ENCODE measurements at places on chromosomes 16 and 17.

DNA sequence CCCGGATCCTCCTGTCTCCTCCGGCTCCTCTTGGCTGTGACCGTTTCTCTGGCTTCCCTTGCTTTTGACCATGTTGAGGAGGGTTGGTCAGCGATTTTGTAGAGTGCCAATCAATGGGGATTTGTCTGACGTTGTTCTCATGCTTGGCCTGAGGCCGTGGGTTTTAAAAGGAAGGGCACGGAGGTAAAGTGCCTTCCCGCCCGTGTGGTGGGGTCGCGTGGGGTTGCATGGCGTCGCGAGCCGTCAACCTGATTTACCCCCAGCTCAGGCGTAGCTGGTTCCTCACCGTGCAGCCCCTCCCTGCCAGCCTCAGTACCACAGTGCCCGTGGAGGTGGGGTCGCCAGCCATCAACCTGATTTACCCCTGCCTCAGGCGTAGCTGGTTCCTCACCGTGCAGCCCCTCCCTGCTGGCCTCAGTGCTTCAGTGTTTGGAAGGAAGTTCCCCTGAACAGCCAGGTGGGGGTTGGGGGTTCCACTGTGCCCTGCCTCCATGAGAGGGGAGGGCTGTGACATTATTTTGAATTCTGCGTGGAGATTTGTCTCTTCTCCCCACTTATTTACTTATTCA lies 5.0 kb downstream of the TPSAB1 start:
- no peak overlapping the region for H3K27ac ChIP-seq
- H3K4me3 ChIP-seq, result no peak overlapping the region
- peaks cover 21% of the 10 kb centered on the region for H3K27me3 ChIP-seq
- no peak for DNase-seq
- no peaks in the 10 kb centered on the region for H3K36me3 ChIP-seq

GRCh38 chr16:934178-934577 lies 36.6 kb downstream of the LMF1 start:
- no peak for DNase-seq
- H3K36me3 ChIP-seq, result peaks cover 5% of the 10 kb centered on the region
- H3K27ac ChIP-seq, result no peak overlapping the region
- no peaks in the 10 kb centered on the region for H3K4me1 ChIP-seq
- H3K4me3 ChIP-seq, result no peak overlapping the region

- peaks cover 6% of the 10 kb centered on the region for H3K36me3 ChIP-seq
- H3K4me3 ChIP-seq, result no peak overlapping the region
- no peak overlapping the region for H3K27ac ChIP-seq
These were observed 19.0 kb upstream of the CPHXL start for GRCh38 chr16:75745242-75745641.

- no peak overlapping the region for H3K27ac ChIP-seq
- no peaks in the 10 kb centered on the region for H3K4me1 ChIP-seq
- DNase-seq, result no peak
- H3K27me3 ChIP-seq, result peaks cover 7% of the 10 kb centered on the region
- no peak overlapping the region for H3K4me3 ChIP-seq
These were observed 41.8 kb downstream of the GAS7 start for GRCh38 chr17:10156599-10156947.

- H3K27me3 ChIP-seq, result peaks cover 34% of the 10 kb centered on the region
- H3K36me3 ChIP-seq, result no peaks in the 10 kb centered on the region
- peak within 1 kb of the TSS; percentile 98 for H3K27ac ChIP-seq
- peak; percentile 74 for DNase-seq
- H3K4me1 ChIP-seq, result peaks cover 32% of the 10 kb centered on the region
- H3K4me3 ChIP-seq, result peak within 1 kb of the TSS; percentile 90
These were observed at the start of gene CMIP for GRCh38 chr16:81444448-81445121. Gene CMIP, plus strand, starts transcription at chr16:81444808.

DNA sequence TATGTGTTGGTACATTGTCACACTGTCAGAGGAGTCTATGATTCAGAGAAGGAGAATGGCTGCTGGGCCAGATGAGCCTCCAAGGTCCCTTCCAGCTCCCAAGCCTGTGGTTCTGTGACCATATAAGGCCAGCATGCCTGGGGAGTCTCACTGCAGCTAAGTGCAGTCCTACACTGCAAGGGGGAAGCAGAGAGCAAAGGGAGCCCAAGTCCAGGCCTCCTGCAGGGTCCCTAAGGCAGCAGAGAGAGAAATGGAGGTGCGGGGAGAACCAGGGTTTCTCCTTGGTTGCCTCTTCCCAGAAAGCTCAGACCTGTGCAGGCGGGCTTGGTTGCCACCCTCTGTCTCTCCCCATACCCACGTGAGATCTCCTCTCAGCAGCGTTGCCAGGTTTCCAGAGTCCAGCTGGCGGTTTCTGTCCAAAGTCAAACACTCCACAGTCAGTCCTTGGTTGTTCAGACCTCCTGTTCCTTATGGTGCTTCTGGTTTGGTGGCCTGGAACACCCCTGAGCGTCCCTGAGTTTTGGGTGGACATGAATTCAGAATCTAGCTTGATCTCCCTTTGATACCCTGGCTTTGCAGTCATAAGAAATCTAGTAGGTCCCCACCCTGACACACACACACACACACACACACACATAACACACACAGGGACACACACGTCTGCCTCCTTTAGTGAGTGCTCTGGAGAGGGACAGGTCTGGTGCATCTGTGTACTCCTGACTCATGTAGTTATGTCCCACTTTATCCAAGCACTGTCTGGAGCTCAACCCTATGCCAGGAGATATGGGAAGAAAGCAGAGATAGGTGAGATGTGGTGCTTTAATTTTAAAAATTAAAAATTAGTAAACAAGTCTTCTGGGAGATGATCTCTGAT lies 78.8 kb downstream of the GNAO1 start:
- peaks cover 3% of the 10 kb centered on the region for H3K27me3 ChIP-seq
- no peaks in the 10 kb centered on the region for H3K36me3 ChIP-seq
- peak overlapping the region; percentile 68 for H3K27ac ChIP-seq
- peaks cover 1% of the 10 kb centered on the region for H3K4me1 ChIP-seq
- H3K4me3 ChIP-seq, result no peak overlapping the region

DNA sequence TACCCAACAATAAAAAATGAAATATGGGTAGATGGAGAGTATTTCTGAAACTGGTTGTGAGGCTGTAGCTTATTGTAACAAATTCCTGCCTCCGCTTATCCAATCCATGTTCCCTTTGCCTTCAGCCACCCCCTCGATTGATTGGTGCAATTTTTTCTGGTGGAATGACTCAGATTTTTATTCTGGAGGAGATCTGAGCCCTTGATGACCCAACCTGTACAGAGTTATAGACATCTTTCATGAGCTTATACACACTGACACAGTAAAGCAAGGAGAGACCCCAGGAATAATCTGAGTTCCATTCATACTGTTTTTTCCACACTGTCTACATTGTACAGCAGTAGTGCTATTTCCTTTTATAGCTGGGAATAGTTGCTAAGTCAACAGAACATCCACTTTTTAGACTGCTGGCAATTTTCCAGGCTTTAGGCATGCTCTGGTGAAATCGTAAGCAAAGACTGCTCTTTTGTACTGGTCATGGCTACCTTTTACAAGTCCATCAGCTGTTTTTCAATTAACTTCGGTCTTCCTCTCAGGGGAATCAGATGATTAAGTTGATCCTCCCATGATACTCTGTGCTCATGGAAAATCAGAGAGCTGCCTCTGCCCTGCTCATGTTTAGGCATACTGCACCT lies 30.1 kb downstream of the CCL4 start:
- peaks cover 6% of the 10 kb centered on the region for H3K27me3 ChIP-seq
- H3K4me3 ChIP-seq, result no peak overlapping the region

DNA sequence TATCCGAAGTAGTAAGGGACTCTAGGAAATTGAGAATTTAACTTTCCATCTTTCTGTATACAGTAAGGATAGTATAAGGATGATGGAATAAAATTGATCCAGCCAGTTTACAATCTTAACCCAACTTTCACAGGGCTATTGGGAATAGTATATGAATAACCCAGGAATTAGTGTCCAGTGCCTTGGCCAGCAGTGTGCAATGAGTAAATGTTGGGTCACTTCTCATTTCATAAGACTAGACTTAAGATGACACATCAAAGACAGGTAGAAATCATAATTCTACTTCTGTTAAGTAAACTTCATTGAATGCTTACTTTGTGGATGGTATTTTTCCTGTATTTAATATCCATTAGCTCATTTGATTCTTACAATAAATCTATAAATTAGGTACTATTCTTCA lies 949.6 kb upstream of the GOT2 start:
- no peak for DNase-seq
- H3K4me1 ChIP-seq, result no peaks in the 10 kb centered on the region
- no peaks in the 10 kb centered on the region for H3K36me3 ChIP-seq
- H3K4me3 ChIP-seq, result no peak overlapping the region
- H3K27me3 ChIP-seq, result no peaks in the 10 kb centered on the region

- no peak for DNase-seq
- peaks cover 30% of the 10 kb centered on the region for H3K4me1 ChIP-seq
- H3K4me3 ChIP-seq, result no peak overlapping the region
- H3K27ac ChIP-seq, result no peak overlapping the region
- H3K36me3 ChIP-seq, result peaks cover 22% of the 10 kb centered on the region
- no peaks in the 10 kb centered on the region for H3K27me3 ChIP-seq
These were observed 7.6 kb downstream of the ALKBH5 start for GRCh38 chr17:18191236-18191667.

DNA sequence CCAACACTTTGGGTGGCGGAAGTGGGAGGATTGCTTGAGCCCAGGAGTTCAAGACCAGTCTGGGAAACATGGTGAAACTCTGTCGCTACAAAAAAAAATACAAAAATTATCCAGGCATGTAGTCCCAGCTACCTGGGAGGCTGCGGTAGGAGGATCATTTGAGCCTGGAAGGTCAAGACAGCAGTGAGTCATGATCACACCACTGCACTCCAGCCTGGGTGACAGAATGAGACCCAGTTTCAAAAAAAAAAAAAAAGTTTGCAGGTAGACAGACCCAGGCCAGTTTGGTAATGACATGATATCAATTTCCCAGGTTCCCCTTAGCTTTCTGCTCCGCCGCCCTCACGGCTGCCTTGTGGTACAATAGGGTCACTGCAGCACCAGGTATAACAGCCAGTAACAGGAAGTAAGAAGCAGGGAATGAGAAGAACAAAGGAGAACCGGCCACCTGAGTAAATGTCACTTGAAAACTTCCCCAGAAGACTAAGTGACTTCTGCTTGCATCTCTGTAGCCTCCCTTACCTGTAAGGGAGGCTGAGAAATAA lies 201.2 kb upstream of the HSBP1 start:
- H3K27me3 ChIP-seq, result no peaks in the 10 kb centered on the region
- H3K4me3 ChIP-seq, result no peak overlapping the region
- no peak for DNase-seq
- H3K36me3 ChIP-seq, result no peaks in the 10 kb centered on the region

Data from progenitor cell of endocrine pancreas (in vitro differentiated cells).